Stimulated activated CD4-positive, alpha-beta T cell treated with anti-CD3 and anti-CD28 coated beads, Interleukin-1b, Interleukin-23, amount 100 ng/mL, for 1 hour (primary cell): ENCODE measurements at places on chromosomes 4 and X.

DNA sequence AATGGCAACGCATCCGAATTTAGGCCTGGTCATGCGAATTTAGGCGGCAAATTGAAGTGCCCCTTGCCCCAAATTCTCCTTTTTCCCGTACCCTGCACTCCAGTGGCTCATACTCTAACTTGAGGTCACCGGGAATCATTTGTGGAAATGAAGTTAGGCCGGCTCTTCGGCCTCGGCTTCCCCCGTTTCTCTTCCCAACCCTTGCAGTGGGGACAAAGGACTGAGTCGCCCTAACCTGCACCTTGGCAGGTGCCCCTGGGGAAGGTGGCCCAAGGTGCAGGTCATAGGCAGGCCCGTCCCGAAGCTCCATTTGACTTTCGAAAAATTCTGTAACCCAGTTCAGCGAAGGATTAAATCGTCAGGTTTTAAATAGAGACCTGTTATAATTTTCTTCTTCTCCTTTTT lies 811 bp downstream of the SRD5A3 start:
- no peak for DNase-seq

DNA sequence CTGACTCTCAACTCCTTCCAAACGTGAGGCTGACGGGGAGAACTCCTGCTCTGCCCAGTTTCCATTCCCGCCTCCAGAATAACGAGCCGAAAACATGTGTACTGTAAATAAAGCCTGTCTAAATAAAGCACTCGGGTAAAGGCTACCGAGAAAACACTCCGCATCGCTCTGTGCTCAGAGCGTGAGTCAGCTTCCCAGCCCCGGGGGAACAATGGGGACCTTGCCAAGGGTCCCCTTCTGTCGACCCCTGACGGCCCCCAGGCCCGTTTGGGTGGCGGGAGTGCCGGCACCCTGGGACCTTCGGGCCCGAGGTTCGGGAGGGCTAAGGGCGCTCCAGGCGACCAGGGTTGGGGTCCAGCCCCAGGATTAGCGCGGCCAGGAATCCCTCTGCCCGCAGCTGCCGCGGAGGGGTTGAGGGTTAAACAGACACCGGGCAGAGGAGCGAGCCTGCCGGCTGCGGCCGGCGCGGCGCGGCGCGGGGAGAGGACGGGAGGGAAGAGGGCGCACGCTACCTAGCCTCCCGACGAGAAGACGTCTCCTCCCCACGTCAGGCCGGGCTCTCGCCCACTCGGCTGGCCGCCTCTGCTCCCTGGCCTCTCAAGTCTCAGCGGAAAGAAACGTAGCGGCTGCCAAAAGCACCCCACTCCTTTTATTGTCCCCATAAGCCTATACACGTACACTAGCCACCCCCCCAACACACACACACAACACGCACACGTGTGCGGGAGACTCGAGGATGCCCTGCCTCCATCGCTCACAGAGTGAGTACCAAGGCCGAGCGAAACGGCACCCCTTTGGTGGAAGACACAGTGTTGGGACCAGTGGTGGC lies 85.5 kb downstream of the BCOR start:
- DNase-seq, result no peak

GRCh38 chr4:105119356-105119755 lies 27.3 kb upstream of the TET2 start:
- no peak for DNase-seq

DNA sequence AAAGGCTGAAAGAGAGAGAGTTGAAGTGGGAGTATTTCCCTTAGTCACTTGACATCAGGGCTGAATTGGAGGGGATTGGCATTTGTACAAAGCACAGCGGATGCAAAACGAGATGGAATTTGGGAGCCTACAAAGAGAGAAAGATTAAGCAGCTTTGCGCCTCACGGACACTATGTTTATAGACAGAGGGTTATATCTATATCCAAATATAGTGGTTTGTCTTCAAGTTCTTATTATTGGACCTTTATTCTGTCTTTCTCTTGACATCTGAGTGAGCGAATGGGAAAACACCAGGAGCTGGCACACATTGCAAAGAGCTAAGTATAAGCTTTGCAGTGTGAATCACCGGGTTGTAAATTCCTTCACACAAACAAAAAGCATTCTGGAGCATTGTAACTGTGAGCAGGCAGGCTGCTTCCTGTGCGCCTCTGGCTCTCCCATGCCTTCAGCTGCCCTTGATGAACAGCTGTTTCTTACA lies 500.2 kb downstream of the STIM2 start:
- DNase-seq, result no peak

DNA sequence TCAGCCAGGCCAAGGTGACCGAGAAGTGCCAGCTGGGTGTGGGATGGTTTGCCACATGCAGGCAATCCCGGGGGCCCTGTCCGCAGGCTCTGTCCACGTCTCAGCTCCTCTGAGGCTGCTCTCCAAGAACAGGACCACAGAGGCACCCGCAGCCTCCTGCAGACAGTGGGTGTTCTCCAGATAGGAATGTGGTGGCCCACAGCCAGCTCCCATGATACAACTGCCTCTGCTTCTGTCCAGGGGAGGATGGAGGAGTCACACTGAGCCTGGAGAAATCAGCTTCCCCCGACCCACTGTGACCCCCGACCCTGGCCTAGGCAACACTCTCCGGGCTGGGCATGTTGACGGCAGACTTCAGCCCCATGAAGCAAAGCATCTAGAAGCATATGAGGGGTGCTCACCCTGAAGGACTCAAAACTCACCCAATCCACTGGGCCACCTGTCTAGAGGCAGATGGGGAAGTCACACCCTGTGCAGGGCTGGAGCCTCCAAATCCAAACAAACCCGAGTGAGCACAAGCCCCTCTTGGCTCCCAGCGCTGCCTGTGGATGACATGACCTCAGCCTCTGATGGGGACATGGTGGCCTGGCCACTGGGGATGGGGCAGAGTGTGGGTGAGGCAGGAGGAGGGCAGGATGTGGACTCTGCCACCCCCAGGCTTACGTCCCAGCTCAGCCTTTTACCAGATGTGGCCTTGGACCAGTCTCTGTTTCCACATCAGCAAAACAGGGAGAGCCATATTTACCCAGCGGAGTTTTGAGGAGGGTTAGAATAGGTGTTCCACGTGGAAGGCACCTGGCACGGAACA lies 102.3 kb downstream of the PSAPL1 start:
- no peak for DNase-seq

- no peak for DNase-seq
Measured at GRCh38 chrX:31551913-31552312, 480.1 kb upstream of the FTHL17 start.

DNA sequence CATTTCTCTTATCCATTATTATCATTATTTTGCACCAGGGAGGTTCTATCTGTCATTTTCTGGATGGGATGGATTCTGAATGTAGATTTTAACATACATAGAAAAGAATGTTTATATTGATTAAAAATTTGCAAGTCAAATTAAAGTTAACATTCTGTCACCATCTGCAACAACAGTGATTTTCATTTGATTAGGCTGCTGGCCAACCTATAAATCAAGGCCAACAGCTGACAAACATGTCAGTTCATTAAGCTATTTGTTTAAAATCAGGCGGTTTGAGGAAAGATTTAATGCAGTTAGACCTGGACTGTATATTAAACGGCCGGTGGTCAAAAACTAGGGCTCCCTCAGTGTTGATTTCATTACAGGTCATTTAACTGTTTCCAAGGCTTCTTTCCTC lies 109.5 kb upstream of the CBR4 start:
- no peak for DNase-seq

DNA sequence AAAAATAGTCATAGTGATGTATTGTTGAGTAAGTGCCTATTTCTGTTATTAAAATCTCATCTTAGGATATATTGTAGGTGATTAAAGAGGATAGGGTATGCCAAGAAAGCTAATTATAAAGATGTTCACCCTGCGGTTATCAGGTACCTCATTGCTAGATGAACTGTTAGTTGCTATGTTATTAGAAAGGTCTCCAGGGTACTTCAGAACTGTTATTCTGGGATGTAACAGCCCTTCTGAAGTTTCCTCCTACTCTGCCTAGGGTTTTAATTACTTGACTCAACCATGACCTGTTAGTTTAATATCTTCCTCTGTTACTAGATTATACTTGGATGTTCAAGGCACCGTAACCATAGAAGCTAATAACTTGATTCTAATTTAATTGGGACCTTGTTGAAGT lies 15.4 kb downstream of the TMPRSS11E start:
- no peak for DNase-seq

GRCh38 chrX:24117258-24117657 lies 32.3 kb upstream of the ZFX start:
- no peak for DNase-seq
